ENCODE measurements at places on chromosomes 2 and 18.

DNA sequence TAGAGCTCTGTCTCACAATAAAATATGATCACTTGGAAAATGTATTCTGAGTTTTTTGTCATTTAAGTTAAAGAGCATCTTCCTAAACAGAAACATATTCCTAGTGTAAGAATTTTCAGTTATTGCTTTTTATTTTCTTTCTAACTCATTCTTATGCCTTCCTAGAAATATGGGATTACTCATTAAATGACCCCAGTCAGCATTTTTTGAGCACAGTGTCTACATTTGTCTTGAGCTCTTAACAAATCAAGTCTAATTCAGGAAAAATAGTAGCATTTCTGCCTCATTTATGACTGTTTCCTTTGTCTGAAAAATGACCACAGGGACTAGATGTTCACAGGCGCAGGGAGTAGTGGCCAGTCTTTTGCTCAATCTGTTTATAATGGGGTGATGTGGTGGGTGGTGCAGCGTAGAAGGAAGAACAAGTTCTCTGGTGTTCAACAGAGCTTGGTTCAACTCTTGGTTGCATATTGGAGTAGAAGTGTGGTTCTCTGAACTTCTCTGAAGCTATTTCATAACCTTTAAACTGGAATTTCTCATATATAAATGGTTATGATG is 267.1 kb downstream of the CYRIA start:
- DNase-seq: no peak

GRCh38 chr2:160909781-160910242 is 250.4 kb upstream of the TANK start:
- DNase-seq: no peak

GRCh38 chr2:181052523-181052891 is 72.1 kb downstream of the UBE2E3 start:
- no peak for DNase-seq

DNA sequence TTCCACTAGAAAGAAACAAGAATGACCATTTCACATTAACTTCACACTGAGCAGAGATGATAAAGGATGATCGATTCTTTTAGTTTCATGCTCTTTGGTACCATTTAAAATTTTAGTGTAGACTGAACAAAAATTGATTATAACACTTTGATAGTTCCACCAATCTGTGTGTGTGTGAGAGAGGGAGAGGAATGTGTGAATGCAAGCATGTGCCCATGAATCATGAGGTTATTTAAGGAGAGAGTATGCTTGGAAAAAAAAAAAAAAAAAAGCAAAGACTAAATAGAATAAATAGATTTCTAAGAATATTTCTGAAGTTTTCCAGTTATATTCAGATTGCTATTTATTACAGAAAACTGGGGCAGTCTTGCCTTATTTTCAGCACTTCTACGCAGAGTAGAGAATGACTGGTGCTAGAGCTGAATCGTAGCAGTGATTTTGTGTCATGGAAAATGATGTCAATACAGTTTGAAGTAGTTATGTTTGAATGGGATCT is 900.8 kb downstream of the SLC4A3 start:
- no peak for DNase-seq

DNA sequence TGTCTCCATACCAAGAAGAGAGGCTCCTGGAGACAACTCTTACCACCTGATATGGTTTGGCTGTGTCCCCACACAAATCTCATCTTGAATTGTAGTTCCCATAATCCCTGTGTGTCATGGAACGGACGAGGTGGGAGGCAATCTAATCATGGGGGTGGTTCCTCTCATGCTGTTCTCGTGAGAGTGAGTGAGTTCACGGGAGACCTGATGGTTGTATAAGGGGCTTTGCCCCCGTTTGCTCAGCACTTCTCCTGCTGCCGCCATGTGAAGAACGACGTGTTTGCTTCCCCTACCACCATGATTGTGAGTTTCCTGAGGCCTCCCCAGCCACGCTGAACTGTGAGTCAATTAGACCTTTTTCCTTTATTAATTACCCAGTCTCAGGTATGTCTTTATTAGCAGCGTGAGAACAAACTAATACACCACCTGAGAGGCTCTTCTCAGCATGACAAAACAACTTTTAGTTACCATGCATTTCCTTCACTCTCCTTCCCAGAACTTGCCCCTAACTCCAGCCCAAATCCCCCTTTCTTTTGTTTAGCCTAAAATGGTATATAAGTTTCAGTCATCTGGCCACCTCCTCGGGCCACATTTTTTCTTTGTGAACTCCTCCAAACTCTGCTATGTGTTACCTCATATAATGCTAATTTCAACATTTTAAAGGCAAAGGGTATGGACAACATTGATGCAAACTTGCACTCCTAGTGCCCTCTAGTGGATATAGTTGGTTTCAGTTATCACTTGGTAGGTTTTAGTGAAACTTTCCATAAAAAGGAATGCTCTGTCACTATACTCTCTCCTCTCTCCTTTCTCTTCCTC is 58.6 kb upstream of the SLC25A52 start:
- no peak for DNase-seq
